Stimulated activated CD4-positive, alpha-beta T cell treated with anti-CD3 and anti-CD28 coated beads, Interleukin-12 subunit alpha, Interleukin-12 subunit beta, amount 100 ng/mL, for 4 hours (primary cell): ENCODE measurements at places on chromosomes 5 and 9.

DNA sequence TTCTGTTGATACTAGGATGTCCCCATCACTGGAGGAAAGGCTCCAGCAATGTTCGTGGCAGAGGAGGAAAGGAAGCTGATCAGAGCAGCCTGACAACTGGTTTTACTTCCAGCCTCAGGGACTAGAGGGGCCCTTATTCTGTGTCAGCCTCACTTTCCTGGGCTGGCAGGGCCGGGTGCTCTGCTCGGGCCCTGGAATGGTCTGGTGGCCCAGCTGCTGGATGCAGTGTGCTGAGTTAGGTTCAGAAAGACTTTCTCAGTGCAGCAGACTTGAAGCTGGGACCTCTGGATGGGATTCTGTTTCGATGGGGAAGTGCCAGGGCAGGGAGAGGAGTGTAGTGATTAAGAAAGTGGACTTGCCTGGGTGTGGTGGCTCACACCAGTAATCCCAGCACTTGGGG is 81.0 kb downstream of the MACROH2A1 start:
- DNase-seq = no peak

DNA sequence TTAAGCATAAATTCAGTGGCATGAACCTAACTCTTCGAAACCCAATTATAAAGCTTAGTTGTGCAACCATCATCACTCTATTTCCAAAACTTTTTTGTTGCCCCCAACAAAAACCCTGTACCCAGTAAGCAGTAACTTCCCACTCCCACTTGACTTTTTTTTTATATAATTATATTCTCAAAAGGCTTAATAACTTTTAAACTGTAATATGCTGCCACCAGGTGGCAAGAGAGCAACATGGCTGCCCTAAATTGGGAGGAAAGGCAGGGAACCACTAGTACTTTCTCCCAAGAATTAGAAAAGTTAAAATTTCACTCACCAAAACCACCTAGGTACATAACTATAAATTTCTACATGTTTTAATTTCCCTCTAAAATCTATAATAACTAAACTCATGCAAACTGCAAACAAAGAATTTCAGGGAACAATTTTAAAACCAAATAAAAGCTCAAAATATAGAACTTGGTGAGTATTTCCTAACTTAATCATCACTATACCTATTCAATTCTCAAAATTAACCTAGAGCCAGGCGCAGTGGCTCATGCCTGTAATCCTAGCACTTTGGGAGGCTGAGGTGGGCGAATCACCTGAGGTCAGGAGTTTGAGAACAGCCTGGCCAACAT is 50.2 kb upstream of the RNF38 start:
- no peak for DNase-seq

- DNase-seq = no peak
These were observed 88.0 kb downstream of the BNC2 start for GRCh38 chr9:16782490-16782889.

- DNase-seq = no peak
These were observed 4.7 kb downstream of the CCIN start for GRCh38 chr9:36173861-36174260.

- DNase-seq = no peak
These were observed 4.5 kb upstream of the OTP start for GRCh38 chr5:77642738-77643653.

DNA sequence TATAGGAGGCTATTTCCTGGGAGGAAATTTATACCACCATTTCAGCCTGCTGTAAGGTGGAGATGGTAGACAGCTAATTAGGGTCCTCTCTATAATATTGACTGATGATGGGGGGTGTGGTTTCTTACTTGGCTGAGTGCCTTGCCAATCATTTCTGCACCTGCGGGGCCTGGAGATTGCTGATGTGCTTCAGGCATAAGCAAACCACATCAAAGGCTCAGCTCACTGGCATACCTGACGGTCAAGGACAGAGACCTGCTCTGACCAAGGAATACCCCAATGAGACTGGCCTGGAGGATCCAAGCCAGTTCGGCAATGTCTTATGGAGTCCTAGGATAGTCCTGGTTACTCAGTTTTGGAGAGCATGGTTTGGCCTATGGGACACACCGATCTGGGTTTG is 29.5 kb downstream of the ANKH start:
- DNase-seq = no peak

GRCh38 chr9:127946728-127947127 is 9.1 kb upstream of the DPM2 start:
- no peak for DNase-seq

- no peak for DNase-seq
These were observed 1040.3 kb downstream of the TLE1 start for GRCh38 chr9:80649001-80649420.

- DNase-seq = no peak
These were observed 73.7 kb downstream of the MAP1B start for GRCh38 chr5:72180925-72181324.

GRCh38 chr5:175658299-175659145 is 651 bp downstream of the HRH2 start:
- DNase-seq = peak; percentile 36
